ENCODE measurements at places on chromosomes 12 and 14.

GRCh38 chr12:57869298-57869926 lies 22.9 kb upstream of the CTDSP2 start:
- DNase-seq = no peak

GRCh38 chr12:4819654-4820053 lies 90.1 kb upstream of the KCNA1 start:
- DNase-seq = no peak

- no peak for DNase-seq
Observed at GRCh38 chr12:4809449-4810218, 89.4 kb downstream of the GALNT8 start.

GRCh38 chr12:84843593-84844144 lies 68.9 kb downstream of the SLC6A15 start:
- DNase-seq = no peak

All from NCI-H2081 (cell line).